ENCODE measurements at places on chromosomes 12 and 14. TPM values are rescaled to one million over a fixed set of nuclear protein-coding genes. Genes with fewer than 3 reads are reported as not detected.
A peak's percentile ranks its signal among the peaks of the same experiment; 100 is the strongest.

GRCh38 chr14:55599250-55599879 is 19.4 kb downstream of the KTN1 start:
- DNase-seq, result peak; percentile 83

DNA sequence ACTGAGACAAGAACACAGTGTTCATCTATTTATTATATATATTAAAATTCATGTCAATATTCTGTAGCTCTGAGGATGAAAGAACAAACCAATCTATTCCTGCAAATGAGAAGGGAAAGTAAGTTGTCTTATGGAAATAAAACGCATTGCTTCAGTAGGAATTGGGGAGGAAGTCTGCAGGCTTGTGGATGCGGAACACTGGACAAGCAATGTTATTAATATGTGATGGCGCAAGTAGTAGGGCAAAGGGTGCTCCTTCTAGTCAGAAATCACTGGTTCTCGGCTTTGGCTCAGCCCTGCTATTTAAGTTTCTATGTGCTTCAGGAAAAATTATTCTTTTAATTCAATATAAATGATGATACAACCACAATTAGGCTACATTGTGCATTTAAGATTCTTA is 28.8 kb upstream of the RAP1B start:
- no peak for DNase-seq

- peak; percentile 98 for DNase-seq
These were observed 31.9 kb downstream of the DAD1 start for GRCh38 chr14:22556990-22557623.

KCNC2 gene
- not detected for total RNA-seq

ZDHHC22 gene
- not detected for total RNA-seq

LRP6 gene
- 36.5 TPM for total RNA-seq
